WTC11 (cell line): ENCODE measurements at places on chromosomes 5 and 9. TPM values are rescaled to one million over a fixed set of nuclear protein-coding genes. Genes with fewer than 3 reads are reported as not detected.

The GPR150 gene
- 0.09 to 0.13 TPM (median 0.11 TPM) in 3 replicates for total RNA-seq

- no peaks in the 10 kb centered on the region for H3K36me3 ChIP-seq
- peaks cover 63% of the 10 kb centered on the region for H3K27me3 ChIP-seq
- H3K4me3 ChIP-seq = no peak overlapping the region
- H3K4me1 ChIP-seq = peaks cover 45% of the 10 kb centered on the region
Measured at GRCh38 chr5:32506799-32507198, 62.3 kb upstream of the ZFR start.

GRCh38 chr5:14040542-14040941 lies 96.1 kb upstream of the DNAH5 start:
- no peak overlapping the region for H3K4me3 ChIP-seq
- H3K27ac ChIP-seq = no peak overlapping the region
- H3K27me3 ChIP-seq = peaks cover 20% of the 10 kb centered on the region
- no peaks in the 10 kb centered on the region for H3K36me3 ChIP-seq
- H3K4me1 ChIP-seq = peaks cover 40% of the 10 kb centered on the region

DNA sequence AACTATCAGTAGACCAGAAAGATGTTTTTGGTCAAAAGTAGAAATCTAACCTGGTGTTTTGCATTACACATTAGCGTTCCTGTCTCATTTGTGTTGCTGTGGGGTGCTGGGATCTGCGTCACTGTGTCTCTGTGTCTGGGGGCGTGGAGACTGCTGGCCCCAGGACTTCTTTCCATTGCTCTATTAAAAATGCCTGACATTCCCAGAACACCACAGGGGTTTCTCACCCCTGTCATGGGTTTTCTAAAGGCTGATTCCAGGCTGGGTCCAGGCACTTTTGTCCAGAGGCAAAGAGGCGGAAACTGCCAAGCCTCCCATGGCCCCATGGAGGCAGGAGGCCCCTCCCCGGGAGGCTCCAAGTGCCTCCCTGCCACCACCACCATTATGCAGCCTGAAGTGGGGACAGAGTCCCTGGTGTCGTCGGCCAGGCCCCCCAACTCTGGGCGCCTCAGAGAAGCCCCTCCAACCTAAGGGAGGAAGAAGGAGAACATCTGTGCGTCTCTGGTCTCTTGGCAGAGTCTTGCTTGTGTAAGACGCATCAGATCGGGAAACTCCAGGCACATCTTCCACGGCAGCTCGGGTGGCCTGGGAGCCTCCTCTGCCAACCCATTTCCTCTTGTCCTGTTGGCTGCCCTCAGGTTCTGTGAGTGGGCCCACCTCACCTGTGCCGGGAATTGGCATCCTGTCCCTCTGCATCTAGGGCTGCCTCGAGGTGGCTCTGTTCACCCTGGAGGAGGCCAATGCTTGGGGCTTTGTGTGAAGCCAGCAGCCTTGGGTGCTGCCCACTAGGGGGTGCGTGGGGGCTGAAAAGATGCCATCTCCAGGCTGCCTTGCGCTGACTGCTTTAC lies 13.8 kb upstream of the PLEKHG4B start:
- no peak overlapping the region for H3K27ac ChIP-seq
- DNase-seq = no peak
- no peaks in the 10 kb centered on the region for H3K36me3 ChIP-seq
- H3K4me1 ChIP-seq = peaks cover 40% of the 10 kb centered on the region

The ANKRD34B gene
- 1.6 to 3.6 TPM (median 3.4 TPM) in 3 replicates for total RNA-seq

- H3K4me3 ChIP-seq = no peak overlapping the region
- H3K27ac ChIP-seq = no peak overlapping the region
- peak; percentile 21 for DNase-seq
- no peaks in the 10 kb centered on the region for H3K36me3 ChIP-seq
Measured at GRCh38 chr9:133701981-133702797, 36.0 kb downstream of the SARDH start.

DNA sequence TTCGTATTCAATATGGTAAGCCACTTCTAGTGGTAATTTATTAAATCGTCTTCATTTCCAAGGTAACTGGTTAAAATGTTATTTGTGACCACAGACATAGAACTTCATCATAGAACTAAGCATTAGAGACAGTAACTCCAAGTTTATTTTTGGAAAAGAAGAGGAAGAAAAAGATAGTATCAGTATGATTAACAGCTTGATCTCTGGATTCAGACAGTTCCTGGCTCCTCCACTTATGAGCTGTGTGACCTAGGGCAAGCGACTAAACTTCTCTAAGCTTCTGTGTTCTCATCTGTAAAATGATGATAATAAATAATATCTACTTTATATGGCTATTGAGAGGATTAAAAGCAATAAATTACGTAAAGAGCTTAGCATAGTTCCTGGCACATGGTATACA lies 29.8 kb upstream of the TNPO1 start:
- no peak overlapping the region for H3K4me3 ChIP-seq
- H3K36me3 ChIP-seq = no peaks in the 10 kb centered on the region
- DNase-seq = no peak
- H3K27ac ChIP-seq = no peak overlapping the region
- H3K27me3 ChIP-seq = no peaks in the 10 kb centered on the region
